ENCODE measurements at places on chromosomes 2 and 18.

DNA sequence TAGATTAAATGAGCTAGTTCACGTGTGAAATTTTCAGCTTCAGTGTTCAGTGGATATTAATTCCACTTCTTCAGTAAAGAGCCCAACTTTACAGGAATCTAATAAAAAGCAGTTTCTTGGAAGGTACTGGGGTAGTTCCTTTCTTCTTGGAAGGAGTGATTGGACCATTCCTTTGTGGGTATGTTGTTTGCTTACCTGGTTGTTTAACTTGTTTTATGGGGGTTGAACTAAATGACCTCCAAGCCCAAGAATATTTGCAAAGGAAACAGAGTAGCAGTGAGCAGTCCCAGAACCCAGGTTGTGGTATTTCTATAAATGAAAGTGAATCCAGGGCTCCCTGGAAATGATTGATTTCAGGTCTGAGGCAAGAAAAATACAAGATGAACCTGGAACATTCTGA, 31.4 kb downstream of the KCNJ13 start:
- no peak for DNase-seq

- no peak for DNase-seq
These were observed 28.2 kb downstream of the CYTIP start for GRCh38 chr2:157415591-157416101.

DNA sequence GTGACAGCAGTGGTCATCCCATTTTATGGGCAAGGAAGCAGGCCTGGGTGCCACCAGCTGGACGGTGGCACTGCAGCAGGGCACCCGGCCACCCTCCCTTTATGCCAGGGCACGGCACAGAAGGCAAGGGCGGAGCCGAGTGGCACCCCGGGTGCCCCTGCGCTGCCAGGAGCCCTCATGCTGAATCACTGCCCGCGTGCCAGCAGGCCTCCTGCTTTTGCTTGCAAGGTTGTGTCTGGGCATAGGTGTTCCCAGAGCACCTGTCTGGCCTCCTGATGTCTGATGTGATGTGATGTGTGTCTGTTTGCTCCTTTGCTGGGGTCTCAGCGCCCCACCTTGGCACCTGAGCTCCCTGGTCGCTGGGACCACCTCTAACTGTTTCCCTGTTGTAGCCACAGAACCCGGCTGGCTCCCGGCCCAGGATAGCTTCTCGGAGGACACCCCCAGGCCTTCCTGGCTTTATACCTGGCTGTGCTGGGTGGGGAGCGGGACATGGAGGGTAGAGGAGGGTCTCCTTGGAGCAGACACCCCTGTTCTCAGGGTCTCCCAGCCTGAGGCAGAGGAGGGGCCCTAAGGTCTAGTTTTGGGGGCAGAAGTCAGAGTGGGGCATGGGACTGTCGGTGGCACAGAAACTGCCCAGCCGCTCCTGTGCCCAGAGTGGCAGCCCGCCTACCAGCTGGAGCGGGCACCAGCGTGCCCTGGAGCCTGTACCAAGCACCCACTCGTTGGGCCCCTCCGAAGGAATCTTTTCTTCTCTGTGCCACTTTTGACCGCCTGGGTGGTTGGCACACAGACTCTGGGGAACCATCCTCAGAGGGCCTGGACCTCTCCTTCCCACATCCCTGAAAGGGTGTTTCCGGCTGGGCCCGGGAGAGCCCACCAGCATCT, 3.6 kb downstream of the GPC1 start:
- DNase-seq, result no peak

- no peak for DNase-seq
These were observed 56.6 kb upstream of the HK2 start for GRCh38 chr2:74777161-74777900.

GRCh38 chr2:134362152-134362668, 108.3 kb downstream of the MGAT5 start:
- no peak for DNase-seq

DNA sequence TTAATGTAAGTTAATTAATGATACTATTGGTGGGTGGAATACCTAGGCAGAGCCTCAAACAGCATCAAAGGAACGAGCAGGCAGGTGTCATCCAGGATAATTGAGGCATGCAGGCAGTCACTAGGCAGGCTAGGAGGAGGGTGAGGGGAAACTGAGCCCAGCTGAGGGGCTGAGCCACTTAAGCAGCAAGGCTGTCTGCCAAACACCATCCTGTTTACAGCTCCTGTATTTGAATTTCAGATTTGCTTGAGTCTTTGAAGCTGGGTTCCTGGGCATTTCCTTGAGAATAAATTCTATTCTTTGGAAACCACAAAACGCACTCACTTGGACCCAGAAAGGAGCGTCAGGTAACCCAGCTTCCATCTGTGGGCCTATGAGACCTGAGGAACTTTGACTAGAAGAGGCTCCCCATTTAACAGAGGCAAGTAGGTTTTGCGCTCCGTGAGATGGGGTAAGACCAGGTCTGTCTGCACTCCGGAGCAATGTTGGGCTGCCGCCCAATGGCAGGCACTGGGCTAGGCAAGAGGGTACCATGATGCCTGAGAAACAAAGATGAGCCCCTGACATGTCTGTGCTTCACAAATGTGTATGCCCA, 2.0 kb downstream of the EDAR start:
- no peak for DNase-seq

GRCh38 chr2:43430489-43430888, 165.3 kb downstream of the THADA start:
- DNase-seq, result no peak

- DNase-seq, result no peak
These were observed 604.7 kb downstream of the CBLN2 start for GRCh38 chr18:71939483-71939882.

GRCh38 chr18:3012136-3013023, 564 bp downstream of the LPIN2 start:
- DNase-seq, result peak; percentile 50

DNA sequence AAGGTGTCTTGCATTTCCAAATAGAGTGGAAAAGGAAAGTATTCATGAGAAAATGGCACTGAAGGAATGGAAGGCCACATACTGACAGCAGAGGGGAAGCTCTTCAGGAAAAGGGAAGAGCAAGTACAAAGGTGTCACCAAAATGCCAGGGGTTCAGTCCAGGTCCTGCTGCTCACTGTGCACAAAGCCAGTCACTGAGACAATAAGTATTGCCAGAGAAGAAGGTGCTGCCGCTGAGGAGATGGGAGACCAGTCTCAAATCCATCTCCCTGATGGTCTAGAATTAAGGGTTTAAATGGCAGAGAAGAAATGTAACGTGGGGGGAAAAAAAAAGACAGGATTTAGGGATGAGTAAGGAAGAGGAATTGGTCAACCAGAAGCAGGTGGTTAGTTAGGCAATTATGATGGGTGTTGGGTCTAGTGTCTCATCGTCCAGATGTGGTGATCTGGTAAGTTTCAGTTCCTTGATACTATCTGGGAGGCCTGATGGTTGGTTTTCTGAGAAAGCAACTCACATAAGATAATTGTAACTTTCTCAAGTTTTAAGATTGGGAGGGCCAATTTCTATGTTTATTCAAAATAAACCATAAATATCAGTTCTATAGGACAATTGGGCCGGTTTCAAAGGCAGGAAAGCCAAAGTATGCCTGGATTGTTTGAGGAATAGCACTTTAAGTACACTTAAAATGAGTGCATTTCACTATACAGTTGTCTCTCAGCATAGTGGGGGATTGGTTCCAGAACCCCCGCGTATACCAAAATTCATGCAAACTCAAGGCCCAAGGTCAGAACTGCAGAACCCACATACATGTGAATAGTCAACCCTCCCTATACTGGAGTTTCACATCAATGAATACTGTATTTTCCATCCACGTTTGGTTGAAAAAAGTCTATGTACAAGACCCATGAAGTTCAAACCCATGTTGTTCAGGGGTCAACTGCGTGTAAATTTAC, 109.1 kb upstream of the DNAJC10 start:
- no peak for DNase-seq

All from activated T-helper 1 cell treated with anti-CD3 and anti-CD28 coated beads, Interleukin-2, amount 50 U/mL, for 16 hours (primary cell).